ENCODE measurements at places on chromosomes 6 and 20.

DNA sequence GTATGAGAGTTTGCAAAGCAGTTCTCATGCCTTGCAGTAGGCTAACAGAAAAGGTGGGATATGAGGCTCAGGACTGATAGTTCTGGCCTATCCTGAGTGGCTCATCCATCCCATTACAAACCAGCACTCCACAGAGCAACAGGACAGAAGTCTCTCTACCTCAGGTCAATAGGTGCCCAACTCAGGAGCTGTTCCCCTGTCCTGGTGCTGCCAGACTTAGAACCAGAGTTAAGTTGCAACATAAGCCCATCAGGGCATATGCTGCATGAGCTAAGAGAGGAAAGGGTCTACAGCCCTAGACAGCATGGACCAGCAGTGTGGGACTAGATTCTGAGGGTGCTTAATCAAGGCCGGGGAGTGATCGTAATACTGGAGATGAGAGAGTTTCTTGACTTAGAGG lies 104.8 kb upstream of the ECI2 start:
- DNase-seq = no peak
- no peak overlapping the region for H3K27ac ChIP-seq
- peaks cover 20% of the 10 kb centered on the region for H3K27me3 ChIP-seq

- peak; percentile 56 for DNase-seq
- H3K27ac ChIP-seq = no peak overlapping the region
- peaks cover 27% of the 10 kb centered on the region for H3K4me1 ChIP-seq
- H3K36me3 ChIP-seq = no peaks in the 10 kb centered on the region
- H3K27me3 ChIP-seq = no peaks in the 10 kb centered on the region
- no peak overlapping the region for H3K4me3 ChIP-seq
Measured at GRCh38 chr20:43736588-43737158, 9.9 kb upstream of the GTSF1L start.

GRCh38 chr6:341914-342831 lies 49.4 kb upstream of the IRF4 start:
- no peak overlapping the region for H3K4me3 ChIP-seq
- peak; percentile 32 for DNase-seq
- no peaks in the 10 kb centered on the region for H3K27me3 ChIP-seq
- H3K27ac ChIP-seq = peak overlapping the region; percentile 66
- H3K36me3 ChIP-seq = peaks cover 13% of the 10 kb centered on the region
- peaks cover 50% of the 10 kb centered on the region for H3K4me1 ChIP-seq

- no peaks in the 10 kb centered on the region for H3K27me3 ChIP-seq
- H3K4me3 ChIP-seq = no peak overlapping the region
- H3K36me3 ChIP-seq = no peaks in the 10 kb centered on the region
- H3K27ac ChIP-seq = no peak overlapping the region
- H3K4me1 ChIP-seq = no peaks in the 10 kb centered on the region
- DNase-seq = no peak
Measured at GRCh38 chr6:134147034-134147533, 94.7 kb upstream of the SLC2A12 start.

DNA sequence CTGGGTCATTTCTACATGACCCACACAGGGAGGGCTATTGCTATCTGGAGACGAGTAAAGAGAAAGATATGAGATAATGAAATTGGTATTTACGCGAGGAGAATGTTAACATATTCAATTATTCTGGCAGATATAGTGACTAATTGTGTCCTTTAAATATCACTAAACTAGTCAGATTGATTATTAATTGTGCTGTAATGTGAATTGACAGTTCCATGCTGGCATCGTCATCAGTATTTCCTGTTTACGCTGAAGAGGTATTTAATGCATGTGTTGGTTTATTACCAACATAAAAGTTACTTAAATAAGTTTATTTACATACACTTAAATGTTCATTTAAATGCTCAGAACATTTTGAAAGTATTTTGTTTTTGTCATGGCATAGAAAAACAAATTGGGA lies 35.7 kb upstream of the OGFRL1 start:
- H3K27ac ChIP-seq = no peak overlapping the region
- peaks cover 16% of the 10 kb centered on the region for H3K4me1 ChIP-seq
- no peak overlapping the region for H3K4me3 ChIP-seq
- H3K36me3 ChIP-seq = no peaks in the 10 kb centered on the region

DNA sequence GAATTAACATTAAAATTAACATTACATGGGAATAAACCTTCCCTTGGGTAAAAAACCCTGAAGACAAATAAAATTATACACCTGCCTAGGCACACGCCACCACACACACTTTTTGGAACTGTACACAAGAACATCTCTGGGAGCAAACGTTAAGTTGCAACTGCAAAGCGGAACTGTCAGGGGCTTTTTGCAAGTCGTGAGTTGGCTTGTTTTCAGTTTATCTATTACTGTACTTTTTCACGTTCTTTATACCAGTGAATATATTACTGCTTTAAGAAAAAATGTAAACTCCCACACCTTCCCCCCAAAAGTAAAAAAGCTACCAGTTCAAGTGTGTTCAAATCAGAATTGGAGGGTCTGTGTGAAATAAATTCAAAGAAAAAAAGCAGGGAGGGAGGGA lies 65.5 kb upstream of the NFATC2 start:
- no peaks in the 10 kb centered on the region for H3K27me3 ChIP-seq
- no peak overlapping the region for H3K27ac ChIP-seq
- H3K36me3 ChIP-seq = no peaks in the 10 kb centered on the region

DNA sequence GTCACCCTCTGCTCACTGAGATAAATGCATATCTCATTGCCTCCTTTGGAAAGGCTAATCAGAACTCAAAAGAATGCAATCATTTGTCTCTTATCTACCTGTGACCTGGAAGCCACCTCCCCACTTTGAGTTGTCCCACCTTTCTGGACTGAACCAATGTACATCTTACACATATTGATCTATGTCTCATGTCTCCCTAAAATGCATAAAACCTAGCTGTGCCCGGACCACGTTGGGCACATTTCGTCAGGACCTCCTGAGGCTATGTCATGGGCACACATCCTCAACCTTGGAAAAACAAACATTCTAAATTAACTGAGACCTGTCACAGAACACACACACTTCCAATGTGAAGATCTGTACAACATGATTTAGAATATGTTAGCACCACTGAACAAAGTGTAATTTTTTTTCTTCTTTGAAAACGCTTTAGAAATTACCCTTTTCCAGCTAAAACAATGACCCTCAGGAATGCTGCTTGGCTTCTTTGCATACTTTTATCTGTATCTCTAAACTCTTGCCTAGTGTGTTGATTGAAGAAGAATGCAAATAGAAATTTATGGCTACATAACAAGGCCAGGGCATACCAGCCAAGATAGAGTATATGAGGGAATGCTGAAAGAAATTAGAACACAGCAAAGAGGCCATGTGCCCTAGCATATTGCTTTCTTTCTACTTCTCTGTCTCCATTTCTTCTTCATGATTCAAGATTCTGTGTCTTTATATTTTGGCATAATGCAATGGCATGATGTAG lies 84.6 kb upstream of the DST start:
- DNase-seq = no peak
- H3K4me3 ChIP-seq = no peak overlapping the region
- no peak overlapping the region for H3K27ac ChIP-seq
- H3K27me3 ChIP-seq = peaks cover 4% of the 10 kb centered on the region

- DNase-seq = no peak
- no peaks in the 10 kb centered on the region for H3K4me1 ChIP-seq
- H3K36me3 ChIP-seq = no peaks in the 10 kb centered on the region
- no peak overlapping the region for H3K27ac ChIP-seq
- no peak overlapping the region for H3K4me3 ChIP-seq
- H3K27me3 ChIP-seq = no peaks in the 10 kb centered on the region
Measured at GRCh38 chr20:61299618-61300017, 47.6 kb downstream of the CDH4 start.

- DNase-seq = no peak
- H3K27ac ChIP-seq = no peak overlapping the region
- no peaks in the 10 kb centered on the region for H3K36me3 ChIP-seq
- H3K4me1 ChIP-seq = peaks cover 65% of the 10 kb centered on the region
- H3K27me3 ChIP-seq = peaks cover 99% of the 10 kb centered on the region
Measured at GRCh38 chr6:137491478-137491877, 2.7 kb downstream of the OLIG3 start.

- no peaks in the 10 kb centered on the region for H3K4me1 ChIP-seq
- no peak overlapping the region for H3K27ac ChIP-seq
- H3K36me3 ChIP-seq = no peaks in the 10 kb centered on the region
- peaks cover 3% of the 10 kb centered on the region for H3K27me3 ChIP-seq
Measured at GRCh38 chr6:114108119-114109002, 137.4 kb upstream of the HDAC2 start.

GRCh38 chr20:41509316-41510200 lies 108.6 kb downstream of the CHD6 start:
- peaks cover 18% of the 10 kb centered on the region for H3K4me1 ChIP-seq
- no peaks in the 10 kb centered on the region for H3K27me3 ChIP-seq
- H3K4me3 ChIP-seq = no peak overlapping the region

DNA sequence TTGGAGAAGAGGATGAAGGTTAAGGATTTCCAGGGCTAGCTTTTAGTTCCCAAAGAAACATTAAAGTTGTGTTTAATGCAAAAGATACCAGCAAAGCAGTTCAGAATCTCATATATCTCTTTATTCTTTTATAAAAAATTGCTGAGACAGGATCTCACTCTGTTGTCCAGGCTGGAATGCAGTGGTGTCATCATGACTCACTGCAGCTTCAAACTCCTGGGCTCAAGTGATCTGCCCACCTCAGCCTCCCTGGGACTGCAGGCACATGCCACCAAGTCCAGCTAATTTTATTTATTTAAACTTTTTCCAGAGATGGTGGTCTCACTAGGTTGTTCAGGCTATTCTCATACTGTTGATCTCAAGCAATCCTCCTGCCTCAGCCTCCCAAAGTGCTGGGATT lies 41.1 kb upstream of the CAP2 start:
- peaks cover 5% of the 10 kb centered on the region for H3K27me3 ChIP-seq
- no peaks in the 10 kb centered on the region for H3K4me1 ChIP-seq
- DNase-seq = no peak
- no peaks in the 10 kb centered on the region for H3K36me3 ChIP-seq
- no peak overlapping the region for H3K27ac ChIP-seq

DNA sequence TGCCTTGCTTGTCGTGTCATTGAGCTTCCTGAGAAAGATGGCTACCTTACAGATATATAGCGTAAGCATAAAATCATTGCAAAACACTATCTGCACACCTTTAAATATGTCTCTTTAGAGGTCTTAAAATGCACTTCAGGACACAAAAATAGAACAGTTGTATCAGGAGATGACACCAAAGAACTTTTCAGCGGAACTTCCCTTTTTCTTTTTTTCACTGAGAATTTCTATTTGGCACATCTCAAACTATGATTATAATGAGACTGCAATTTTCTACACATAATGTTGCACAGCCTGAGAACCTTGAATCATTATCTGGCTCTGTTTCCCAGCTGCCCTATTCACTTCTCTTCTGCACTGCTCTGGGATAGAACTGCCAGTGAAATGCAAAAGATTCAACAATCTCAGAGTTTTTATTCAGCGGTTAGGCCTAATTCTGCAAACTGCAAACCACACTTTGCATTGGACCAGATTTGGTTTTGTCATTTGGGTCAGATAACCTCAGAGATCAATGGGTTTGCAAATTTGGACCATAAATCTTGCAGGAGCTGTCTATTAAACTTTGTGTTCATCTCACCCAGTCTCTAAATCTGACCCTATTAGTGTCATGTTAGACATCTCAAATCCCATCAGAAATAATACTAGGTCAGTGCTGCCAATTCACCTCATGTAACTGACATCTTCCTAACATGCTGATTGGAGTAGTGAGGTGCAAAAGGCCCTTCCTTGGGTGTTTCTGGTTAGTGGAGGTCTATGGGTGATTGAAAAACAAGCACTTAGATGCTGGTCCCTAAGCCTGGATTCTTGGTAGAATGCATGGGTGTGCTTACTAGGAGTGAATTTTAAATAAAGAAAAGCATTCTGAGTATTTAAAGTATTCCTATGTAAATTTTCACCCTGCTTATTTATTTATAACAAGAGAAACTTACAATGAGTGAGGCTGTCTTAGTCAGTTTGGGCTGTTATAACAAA lies 382.7 kb downstream of the UTRN start:
- peaks cover 33% of the 10 kb centered on the region for H3K4me1 ChIP-seq
- H3K36me3 ChIP-seq = peaks cover 42% of the 10 kb centered on the region
- no peak overlapping the region for H3K27ac ChIP-seq
- no peak for DNase-seq

DNA sequence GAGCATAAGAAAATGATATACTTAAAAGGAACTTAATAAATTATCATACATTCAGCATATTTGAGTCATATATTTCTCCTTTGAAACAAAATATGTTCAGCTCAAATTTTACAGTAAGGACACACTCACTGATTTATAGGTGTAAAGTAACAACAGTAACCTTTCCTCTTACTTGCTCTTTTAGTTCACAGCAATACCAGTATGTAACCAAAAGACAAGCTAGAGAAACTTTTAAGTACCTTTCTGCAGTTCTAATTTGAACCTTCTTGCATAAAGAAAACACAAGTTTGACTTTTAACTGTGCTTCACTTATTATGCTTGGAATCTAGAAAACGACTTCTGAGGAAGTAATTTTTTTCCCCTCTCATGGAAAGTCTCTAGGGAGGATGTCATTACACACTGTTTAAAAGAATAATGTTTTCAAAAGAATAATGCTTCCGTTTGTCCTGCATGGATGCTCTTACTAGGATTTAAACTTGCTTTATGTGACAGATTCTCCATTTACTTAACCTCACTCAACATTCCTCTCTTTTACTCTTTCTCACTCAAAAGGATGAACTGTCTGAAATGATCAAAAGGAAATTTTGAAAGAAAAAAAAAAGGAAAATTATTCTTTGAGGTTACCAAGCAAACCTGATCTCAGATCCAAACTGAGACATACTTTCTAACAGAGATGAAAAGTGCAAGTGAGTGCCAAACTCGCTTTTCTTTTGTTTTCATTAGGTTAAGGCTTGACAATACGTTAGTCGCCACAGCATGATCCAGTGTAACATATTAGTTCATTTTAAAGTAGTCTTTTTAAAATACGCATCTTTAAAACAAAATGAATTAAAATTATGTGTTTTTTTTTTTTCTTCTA lies 22.4 kb upstream of the CALHM6 start:
- H3K36me3 ChIP-seq = no peaks in the 10 kb centered on the region
- H3K27me3 ChIP-seq = peaks cover 11% of the 10 kb centered on the region
- no peak for DNase-seq
- H3K4me1 ChIP-seq = no peaks in the 10 kb centered on the region

DNA sequence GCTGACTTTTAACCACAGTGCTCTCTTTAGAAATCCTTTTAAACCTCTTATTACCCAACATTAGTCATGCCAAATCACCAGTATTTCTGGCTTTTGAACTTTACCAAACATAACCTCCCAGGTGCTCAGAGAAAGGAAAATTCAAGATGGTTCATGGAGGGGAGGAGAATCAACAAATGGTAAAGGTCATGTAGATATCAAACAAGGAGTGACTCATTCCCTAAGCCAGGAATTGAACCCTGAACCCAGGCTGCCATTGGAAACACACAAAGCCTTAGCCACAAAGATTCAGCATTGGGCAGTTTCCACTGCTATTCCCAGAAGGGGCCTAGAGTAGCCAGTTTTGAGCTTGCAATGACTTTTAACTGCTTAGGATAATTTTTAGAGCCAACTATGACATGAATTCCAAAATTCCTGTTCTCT lies 21.6 kb upstream of the ENTPD6 start:
- no peaks in the 10 kb centered on the region for H3K27me3 ChIP-seq
- peaks cover 6% of the 10 kb centered on the region for H3K4me1 ChIP-seq
- H3K27ac ChIP-seq = no peak overlapping the region
